NCI-H1105 (cell line): ENCODE measurements at places on chromosomes 13 and 19.
A peak's percentile ranks its signal among the peaks of the same experiment; 100 is the strongest.

GRCh38 chr19:5153601-5154128 is 184.8 kb downstream of the KDM4B start:
- DNase-seq: no peak

- DNase-seq: no peak
Observed at GRCh38 chr13:100837631-100838030, 163.0 kb upstream of the TMTC4 start.

DNA sequence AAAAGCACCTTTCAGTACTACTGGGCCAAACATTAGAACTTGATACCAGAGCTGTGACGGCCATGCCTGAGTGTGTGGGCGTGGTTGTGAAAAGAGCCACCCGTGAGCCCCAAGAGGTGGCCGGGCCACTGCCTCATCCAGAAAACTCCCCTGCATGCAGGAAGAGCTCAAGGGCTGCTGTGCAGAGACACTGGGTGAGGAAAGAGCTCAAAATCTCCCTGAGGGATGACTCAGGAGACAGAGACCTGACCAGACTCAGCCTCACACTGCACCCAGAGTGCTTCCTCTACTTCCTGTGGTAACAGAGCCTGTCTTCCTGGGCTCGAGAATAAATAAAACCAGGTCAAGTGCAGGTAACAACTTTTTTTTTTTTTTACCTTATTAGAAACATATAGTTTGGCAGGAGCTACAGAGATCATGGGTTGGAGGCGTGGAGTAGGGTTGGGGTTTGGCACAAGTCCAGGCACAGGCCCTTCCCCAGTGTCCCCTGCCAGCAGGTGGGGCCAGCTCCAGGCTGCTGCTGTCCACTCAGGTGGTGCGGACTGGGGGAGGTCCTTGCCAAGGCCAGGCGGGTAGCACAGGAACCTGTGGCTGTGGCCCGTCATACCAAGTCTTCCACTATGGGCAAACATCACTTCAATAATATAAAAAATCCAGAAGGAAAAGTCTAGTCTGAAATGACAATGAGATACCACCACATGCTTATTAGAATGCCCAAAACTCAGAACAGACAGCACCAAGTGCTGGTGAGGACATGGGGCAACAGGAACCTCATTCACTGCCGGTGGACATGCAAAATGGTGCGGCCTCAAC is 25.5 kb downstream of the ELL start:
- peak; percentile 8 for DNase-seq

DNA sequence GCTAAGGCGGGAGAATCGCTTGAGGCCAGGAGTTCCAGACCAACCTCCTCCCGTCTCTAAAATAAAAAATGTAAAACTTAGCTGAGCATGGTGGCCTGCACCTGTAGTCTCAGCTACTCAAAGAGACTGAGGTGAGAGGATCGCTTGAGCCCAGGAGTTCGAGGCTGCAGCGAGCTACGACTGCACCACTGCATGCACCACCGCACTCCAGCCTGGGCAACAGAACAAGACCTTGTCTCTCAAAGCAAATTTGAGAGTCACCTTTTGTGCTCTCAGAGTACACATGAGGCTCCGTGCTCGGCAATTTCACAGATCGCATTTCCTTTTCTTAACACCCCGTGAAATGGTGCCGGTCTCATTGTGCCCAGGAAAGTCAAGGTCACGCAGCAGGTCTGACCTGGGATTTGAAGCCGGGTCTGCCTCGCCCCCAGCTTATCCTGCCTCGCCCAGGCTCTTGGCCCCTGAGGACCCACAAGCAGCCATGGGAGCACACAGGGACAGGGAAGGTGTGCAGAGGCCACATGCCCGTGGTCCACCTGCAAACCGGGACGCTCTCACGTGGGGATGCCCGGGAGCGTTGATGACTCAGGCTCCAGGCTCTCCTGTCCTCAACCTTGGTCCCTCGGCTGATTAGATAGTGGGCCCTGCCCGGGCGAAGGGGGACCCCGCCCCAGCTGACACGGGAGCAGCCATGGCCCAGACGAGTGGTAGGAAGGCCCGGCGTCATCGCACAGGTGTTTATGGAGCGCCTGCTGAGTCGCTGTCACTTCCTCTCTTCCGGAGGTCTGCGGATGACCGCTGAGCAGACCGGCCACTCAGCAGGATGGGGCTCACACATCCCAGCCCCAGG is 1.1 kb upstream of the SMIM24 start:
- DNase-seq: no peak
